ENCODE measurements at places on chromosomes 5 and 9.
A peak's percentile ranks its signal among the peaks of the same experiment; 100 is the strongest.

DNA sequence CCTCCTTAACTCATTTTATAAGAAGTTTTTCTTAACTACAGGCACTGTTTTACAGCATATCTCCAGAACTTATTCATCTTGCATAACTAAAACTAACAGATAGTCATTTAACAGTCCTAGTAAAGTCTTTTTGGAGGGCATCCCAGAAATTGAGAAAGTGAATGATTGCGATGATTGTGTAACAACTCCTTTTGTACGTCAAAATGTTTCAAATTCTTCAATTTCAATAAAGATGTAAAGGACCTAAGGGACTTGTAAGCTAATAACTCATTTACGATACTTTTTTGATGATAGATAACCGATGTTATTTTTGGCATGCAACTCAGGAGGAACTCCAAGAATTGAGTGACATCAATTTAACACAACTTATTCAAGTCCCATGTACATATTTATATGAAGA is 42.7 kb downstream of the SVEP1 start:
- no peak for DNase-seq

DNA sequence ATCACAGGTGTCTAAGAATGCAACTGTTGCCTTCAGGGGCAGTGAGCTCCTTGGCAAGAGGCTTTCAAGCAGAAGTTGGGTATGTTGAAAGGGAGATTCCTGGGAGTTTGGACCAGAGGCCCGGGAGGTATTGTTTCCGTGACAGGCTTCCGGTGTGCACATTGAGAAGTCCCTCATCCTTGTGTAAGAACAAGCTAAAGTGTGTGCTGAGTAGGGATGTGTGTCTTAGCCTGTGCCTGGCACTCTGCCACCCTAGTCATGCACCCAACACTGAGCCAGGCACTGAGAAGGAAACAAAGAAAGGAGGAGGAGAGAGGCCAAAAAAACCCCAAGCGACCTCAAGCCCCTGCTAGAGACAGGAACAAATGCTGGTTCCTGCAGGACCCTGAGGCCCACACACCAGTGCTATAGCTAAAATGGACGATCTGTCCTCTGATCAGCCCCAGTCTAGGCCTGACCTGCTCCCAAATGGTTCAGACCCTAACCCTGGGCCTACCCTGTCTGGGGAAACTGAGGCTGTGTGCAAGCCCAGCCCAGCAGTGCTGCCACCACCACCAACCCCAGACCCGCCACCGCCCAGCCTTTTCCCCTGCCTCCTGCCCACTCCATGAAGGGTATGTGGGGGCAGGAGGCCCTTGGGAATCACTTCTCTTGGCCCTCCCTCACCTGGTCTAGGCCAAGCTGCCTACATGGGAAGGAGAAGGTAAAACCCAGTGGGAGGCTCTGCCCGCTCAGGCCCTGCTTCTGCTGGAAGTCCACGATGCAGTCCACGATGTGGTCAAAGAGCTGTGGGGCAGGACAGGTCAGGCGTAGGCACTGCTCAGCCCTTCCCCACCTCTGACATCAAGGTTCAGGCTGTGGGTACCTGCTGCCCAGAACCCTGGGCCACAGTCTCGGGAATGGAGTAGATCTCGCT is 12.6 kb downstream of the HK3 start:
- DNase-seq: no peak

- no peak for DNase-seq
Measured at GRCh38 chr5:181265092-181265671, 4.2 kb upstream of the TRIM52 start.

DNA sequence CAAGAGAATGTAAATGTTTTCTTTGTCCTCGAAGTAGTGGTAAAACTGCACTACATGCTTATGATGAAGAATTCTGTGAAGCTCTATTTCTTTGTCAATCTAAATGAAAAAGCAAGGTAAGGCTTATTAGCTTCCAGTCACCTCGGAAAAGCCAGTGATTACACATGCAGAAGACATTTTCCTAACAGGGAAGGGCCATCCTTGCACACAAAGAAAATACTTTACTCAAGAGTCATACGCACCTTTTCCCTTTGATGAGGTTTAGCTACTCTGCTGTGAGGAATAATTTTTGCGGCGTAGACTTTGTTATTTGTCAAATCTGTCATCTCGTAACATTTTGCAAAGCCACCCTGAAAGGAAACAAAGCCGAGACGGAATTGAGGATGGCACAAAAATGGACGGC is 1.1 kb downstream of the PLK2 start:
- DNase-seq: no peak

DNA sequence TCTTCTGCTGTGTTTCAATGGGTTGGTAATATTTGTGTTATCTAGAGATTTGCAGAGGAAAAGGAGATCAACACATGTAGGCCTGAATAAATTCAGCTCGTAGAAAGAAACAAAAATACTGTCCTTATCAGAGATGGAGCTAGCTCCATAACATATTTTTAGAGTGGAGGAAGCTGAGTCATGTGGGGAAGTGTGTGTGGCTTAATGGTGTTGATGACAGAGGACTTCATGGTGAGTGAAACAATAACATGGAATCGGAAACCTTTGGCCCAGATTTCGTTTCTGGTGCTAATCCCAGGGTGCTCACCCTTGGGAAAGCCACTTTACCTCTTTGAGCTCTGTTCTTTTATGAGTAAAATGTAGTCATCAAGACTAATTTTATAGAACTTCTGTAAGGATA is 825.0 kb downstream of the TLR4 start:
- DNase-seq: no peak

GRCh38 chr9:112334432-112334841 is 1.0 kb upstream of the PTBP3 start:
- no peak for DNase-seq

DNA sequence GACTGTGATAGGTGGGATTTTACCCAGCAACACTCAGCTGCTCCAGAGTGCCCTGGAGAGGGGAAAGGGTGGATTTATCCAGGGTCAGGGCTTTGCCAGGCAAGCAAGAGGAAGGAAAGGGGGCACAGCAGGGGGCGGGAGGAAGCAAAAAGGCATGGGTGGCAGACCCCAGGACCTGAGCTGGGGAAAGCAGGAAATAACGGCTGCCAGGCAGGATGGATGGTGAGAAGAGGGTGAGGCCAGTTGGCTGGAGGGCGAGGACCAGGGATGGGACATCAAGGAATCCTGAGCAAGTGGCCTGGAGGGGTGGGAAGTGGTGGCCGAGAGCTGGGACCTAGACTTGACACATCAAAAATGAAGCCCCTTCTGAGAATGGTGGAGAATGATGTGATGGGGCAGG is 64.2 kb downstream of the DUSP1 start:
- DNase-seq: no peak

DNA sequence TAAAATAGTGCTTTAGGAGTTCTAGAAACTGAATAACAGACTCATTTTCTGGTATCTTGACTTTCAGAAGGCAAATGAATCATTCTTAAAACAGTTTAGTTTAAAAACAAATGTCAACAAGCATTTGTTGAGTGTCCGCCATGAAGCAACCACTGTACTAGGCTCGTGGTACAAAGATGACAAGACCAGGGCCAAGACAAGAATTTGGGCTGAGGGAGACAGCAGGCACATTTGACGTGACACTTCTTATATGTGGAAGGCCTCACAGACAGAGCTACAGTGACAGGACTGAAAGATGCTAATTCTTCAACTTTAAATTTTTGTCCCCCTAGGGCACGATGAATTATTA is 14.4 kb upstream of the ZNF131 start:
- DNase-seq: no peak

- no peak for DNase-seq
Measured at GRCh38 chr5:178278358-178279023, 45.9 kb upstream of the PHYKPL start.

DNA sequence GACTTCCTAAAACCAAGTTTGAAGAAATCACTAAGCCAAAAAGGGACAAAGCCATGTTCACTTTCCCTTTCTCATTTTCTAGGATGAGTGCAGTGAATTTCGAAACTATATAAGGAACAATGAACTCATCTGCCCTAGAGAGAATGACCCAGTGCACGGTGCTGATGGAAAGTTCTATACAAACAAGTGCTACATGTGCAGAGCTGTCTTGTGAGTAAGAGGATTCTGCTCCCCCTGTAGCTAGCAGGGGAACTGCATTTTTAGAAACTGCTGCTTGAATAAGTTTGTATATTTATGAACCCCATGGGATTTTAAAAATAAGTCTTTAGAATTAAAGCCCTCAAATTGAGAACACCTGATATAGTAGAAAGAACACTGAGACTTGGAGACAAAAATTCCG is 42.7 kb upstream of the SPINK14 start:
- no peak for DNase-seq

- no peak for DNase-seq
Measured at GRCh38 chr5:137264041-137264440, 235.1 kb downstream of the SPOCK1 start.

DNA sequence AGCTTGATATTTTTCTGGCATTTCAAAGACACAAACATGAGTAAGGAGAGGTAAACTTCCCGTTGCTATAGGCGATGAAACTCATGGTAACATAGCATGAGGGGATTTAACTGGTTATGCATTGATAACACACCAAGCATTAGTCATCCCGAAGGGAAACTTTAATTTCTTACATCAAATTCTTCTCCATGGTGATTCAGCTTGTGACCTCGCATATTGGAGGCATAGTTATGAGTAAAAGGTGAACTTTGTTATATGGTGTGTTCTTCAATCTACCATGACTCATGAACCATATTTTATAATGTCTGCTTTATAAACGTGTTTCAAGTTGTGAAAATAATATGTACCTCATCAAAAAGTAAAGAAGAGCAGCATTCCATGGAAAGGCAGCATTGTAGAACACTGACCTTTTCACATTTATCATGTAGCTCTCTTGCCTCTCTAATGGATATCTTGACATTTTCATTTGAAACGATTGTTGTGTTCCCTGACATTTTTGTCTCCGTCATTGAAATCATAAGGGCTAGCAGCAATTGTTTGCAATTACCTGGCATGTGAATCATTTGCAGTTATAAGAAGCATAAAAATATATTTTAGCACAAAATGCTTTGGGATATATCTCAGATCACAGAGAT is 491.8 kb downstream of the ANXA1 start:
- DNase-seq: peak; percentile 7

DNA sequence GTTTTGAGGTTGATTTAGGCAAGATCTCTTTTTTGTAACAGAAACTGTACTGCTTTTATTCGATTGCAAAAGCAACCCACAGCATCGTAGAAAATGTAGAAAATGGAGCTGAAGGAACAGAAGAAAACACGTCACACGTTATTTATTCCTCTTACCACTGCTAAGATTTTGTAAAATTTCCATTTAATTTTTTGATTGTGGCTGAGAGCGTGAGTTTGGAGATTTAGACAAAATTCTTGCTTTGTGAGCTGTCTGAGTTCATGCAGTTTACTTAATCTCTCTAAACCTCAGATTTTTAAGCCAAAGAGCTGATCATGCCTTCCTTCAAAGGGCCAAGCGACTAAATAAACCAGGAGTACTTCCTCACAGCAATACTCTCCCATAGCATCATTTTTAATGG is 24.8 kb downstream of the DPYSL3 start:
- no peak for DNase-seq

DNA sequence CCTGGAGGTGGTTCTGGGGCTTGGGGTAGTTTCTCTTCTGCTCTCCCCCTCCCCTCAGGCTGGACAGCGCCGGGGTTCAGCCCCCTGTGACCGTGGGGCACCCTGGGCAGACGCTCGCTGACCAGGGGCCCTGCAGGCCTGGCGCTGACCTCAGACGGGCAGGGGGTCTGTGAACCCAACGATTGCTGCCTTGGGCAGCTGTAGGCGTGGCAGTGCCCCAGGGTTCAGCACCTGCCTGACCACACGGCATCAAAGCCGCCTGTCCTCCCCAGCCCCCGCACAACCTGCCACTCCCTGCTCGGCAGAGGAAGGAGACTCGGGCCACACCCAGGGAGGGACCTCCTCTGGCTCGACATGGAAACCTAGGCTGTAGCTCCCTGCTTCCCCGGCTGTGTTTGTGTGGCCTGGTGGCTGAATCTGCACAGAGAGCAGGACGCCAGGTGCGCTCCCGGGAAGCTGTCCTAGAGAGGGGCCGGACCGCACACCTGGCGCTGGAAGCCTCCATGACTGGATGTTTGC is 12.2 kb downstream of the LCN12 start:
- no peak for DNase-seq

DNA sequence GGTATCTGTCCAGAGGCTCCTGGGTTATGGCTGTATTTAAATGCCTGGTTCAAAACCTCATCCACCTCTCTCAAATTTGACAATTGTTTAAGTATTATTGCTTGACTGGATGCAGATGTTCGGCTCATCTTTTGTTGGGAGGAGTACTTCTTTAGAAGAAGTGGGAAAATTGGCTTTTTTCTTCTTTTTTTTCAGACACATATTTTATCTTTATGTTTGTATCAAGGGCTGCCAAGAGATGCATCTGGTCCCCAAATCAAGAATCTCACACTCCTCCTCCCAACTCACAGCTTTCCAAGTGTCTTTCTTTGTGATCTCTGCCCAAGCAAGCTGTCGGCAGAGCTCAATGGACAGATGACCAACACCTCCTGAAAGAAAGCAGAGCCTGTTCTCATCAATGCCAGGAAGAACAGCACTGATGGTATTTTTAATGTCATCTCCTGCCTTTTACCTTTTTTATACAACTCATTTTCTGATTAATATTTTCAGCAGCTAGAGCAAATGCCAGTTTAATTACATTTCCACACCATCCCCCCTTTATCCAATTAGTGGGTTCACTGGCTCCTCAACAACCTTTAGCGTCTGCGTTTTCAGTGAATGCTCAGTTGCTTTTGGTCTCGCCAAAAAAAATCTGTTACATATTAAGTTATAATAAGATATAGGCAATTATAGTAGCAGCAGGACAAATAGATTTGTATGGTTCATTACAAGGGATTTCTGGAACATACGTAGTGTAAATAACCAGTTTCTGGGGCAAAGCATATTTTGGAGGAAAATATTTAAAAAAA is 110.3 kb upstream of the SLIT3 start:
- no peak for DNase-seq

DNA sequence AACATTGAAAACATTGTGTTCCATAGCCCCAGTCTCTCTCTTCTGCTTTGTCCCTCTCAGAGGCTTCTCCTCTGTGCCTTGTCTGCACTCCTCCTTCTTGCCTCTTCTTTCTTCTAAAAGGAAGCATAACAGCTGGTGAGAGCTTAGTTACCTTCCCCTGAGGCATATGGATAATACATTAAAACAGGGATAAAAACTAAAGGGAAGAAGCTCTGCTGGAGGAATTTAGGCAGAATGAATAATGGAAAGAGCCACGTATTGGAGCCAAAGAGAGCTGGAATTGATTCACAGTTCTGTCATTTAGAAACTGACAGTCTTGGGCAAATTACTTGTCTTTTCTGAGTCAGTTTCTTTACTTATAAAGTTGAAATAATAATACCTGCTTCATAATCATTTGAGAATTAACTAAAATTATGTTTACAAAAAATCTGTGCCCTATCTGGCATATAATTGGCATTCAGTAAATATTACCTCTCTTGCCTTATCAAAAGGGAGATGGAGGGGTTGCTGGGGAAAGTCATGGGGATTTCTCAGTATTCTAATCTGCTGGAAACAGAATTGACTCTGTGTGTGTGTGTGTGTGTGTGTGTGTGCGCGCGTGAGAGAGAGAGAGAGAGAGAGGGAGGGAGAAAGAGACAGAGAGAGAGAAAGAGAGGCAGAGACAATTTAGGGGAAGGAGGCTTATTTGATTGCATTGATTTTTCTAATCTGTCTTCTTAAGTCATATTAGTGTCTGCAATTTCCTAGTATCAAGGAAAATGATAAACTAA is 20.2 kb downstream of the ZNF474 start:
- DNase-seq: no peak

Data from keratinocyte (primary cell).